Endodermal cell (in vitro differentiated cells): ENCODE measurements at places on chromosomes 12 and 14.

GRCh38 chr12:56425193-56425592, 24.0 kb downstream of the TIMELESS start:
- H3K4me1 ChIP-seq: no peaks in the 10 kb centered on the region
- peaks cover 68% of the 10 kb centered on the region for H3K36me3 ChIP-seq
- DNase-seq: no peak

- H3K4me3 ChIP-seq: no peak overlapping the region
- no peaks in the 10 kb centered on the region for H3K36me3 ChIP-seq
- no peak overlapping the region for H3K27ac ChIP-seq
- no peak for DNase-seq
These were observed 1.1 kb downstream of the CPNE6 start for GRCh38 chr14:24072436-24072835.

- no peaks in the 10 kb centered on the region for H3K27me3 ChIP-seq
- no peak for DNase-seq
- H3K27ac ChIP-seq: no peak overlapping the region
- no peak overlapping the region for H3K4me3 ChIP-seq
- no peaks in the 10 kb centered on the region for H3K4me1 ChIP-seq
These were observed 87.6 kb upstream of the EGLN3 start for GRCh38 chr14:34038358-34039057.

DNA sequence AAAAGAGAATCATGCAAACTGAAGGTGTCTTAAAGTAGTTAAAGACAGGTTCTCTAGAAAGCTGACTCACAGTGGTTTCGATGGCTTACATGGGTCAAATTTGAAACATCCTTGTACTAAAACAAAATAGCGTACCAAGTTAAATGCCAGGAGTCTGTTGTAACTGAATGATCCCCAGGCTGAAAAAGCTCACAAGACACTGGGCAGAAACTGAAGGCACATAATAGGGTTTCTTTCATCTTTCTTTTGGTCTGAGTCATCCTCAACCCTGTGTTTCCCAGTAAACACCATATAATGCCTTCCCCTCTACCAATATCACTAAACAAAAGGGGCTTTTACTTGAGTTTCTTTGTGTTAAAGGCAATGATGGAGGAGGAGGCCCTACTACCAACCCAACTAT, 12.8 kb downstream of the ZFYVE1 start:
- no peak for DNase-seq
- no peaks in the 10 kb centered on the region for H3K27me3 ChIP-seq
- peaks cover 36% of the 10 kb centered on the region for H3K36me3 ChIP-seq
- no peak overlapping the region for H3K27ac ChIP-seq
- H3K4me1 ChIP-seq: no peaks in the 10 kb centered on the region

- no peaks in the 10 kb centered on the region for H3K36me3 ChIP-seq
- H3K4me3 ChIP-seq: peak overlapping the region; percentile 67
- no peaks in the 10 kb centered on the region for H3K4me1 ChIP-seq
- peaks cover 97% of the 10 kb centered on the region for H3K27me3 ChIP-seq
These were observed 20.9 kb upstream of the GNS start for GRCh38 chr12:64780132-64780530.

- no peaks in the 10 kb centered on the region for H3K36me3 ChIP-seq
- no peak overlapping the region for H3K27ac ChIP-seq
- no peak for DNase-seq
- no peak overlapping the region for H3K4me3 ChIP-seq
- no peaks in the 10 kb centered on the region for H3K27me3 ChIP-seq
- H3K4me1 ChIP-seq: no peaks in the 10 kb centered on the region
These were observed 409.3 kb downstream of the PRKD1 start for GRCh38 chr14:29518335-29518734.

- H3K4me3 ChIP-seq: no peak overlapping the region
- H3K36me3 ChIP-seq: no peaks in the 10 kb centered on the region
- H3K27me3 ChIP-seq: no peaks in the 10 kb centered on the region
- no peak overlapping the region for H3K27ac ChIP-seq
- no peaks in the 10 kb centered on the region for H3K4me1 ChIP-seq
These were observed 169.9 kb downstream of the DYRK2 start for GRCh38 chr12:67818459-67818903.

GRCh38 chr14:70045844-70046535, 142.8 kb downstream of the SLC8A3 start:
- H3K27ac ChIP-seq: no peak overlapping the region
- H3K4me1 ChIP-seq: no peaks in the 10 kb centered on the region
- peak; percentile 95 for DNase-seq
- no peaks in the 10 kb centered on the region for H3K36me3 ChIP-seq
- peaks cover 15% of the 10 kb centered on the region for H3K27me3 ChIP-seq

- no peak overlapping the region for H3K4me3 ChIP-seq
- no peak overlapping the region for H3K27ac ChIP-seq
- H3K27me3 ChIP-seq: no peaks in the 10 kb centered on the region
- no peaks in the 10 kb centered on the region for H3K36me3 ChIP-seq
- H3K4me1 ChIP-seq: no peaks in the 10 kb centered on the region
- DNase-seq: no peak
These were observed 2.0 kb upstream of the CHURC1 start for GRCh38 chr14:64912261-64912660.
